ENCODE measurements at places on chromosomes 5 and 9.

GRCh38 chr9:95450171-95451064, 66.4 kb downstream of the PTCH1 start:
- no peak for DNase-seq

GRCh38 chr5:887947-888637, 4.5 kb downstream of the BRD9 start:
- DNase-seq = no peak

DNA sequence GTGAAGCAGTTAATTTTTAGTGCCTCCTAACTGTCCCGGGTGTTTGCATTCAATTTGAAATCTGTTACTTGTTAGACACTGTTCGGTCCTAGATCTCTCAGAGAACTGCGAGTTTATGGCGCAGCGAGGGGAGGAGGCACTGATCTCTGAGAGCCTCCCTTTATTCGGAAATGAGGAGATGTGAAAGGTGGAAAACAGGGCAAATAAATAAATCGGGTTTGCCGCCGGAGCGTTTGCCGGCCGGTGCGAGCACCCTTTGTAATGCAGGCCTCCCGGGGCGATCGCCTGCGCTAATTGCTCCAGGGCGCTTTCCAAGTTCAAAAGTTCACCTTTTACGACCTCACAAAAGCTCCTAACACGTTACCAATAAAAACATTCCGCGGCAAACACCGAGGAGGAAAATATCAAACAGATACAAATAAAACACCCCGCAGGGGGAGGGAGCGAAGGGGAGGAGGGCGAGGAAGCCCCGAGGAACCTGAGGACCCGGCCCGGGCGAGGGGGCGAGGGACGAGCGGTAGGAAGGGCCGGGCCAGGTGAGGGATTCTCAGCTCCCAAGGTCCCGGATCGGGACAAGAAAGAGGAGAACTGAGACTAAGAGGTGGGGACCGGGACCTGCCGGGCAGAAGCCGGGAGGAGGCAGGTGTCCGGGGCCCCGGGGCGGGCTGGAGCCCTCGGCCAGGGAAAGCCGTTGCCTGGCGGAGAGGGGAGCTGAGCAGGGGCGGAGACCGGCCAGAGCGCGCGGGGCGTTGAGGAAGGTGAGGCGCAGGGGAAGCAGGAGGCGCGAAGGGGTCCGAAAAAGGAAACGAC, 1.4 kb downstream of the NR6A1 start:
- DNase-seq = no peak

DNA sequence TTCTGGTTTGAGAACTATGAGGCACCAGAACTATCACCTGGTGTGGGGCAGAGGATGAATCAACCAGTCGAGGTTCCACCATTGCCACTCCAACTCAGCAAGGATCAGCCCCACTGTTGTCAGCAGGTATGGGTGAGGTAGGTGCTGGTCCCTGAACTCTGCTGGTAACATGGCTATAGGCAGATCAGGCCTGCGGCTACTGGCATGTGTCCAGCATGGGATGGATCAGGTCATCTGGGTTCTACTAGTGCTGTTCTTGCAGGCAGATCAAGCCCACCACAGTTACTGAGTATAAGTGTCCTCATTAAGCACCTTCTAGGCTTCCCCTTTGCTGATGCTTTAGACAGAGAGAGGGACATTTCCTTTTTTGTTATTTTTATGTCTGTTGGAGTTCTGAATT, 71.7 kb downstream of the GABRA6 start:
- DNase-seq = no peak

- DNase-seq = no peak
These were observed 96.3 kb downstream of the CACNA1B start for GRCh38 chr9:137973829-137974416.

DNA sequence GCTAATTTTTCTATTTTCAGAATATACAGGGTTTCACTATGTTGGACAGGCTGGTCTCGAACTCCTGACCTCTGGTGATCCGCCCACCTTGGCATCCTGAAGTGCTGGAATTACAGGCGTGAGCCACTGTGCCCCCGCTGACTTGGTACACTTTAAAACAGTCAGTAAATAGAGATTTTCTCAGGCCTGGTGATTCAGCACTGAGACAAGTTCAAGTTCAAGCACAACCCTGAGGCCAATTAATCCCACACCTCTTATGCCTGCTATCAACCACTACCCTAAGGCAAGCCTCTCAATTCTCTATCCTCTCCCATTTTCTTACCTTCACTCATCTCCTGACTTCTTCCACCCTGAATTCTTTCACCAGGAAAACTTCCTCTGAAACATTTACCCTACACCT, 18.9 kb downstream of the MUSK start:
- no peak for DNase-seq

- no peak for DNase-seq
These were observed 69.0 kb downstream of the KLHL3 start for GRCh38 chr5:137666901-137667300.

DNA sequence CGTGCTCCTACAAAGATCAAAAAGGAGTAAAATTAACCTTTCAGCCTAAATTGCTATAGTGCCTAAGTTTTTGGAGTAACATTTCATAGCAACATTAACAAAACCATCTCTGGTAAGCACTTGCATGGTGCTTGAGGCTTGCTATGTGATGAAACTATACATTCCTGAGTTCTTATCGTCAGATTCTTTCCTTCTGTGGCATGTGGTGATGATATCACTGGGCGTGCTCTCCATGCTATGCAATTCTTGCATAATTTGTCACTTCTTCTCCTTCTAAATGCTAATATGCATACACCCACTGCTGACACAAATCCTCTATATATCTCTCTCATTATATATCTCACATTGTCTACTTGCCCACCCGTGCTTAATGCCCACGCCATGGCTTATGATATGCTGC, 2019.9 kb downstream of the MAT2B start:
- no peak for DNase-seq

GRCh38 chr9:35656831-35657545, 831 bp downstream of the RMRP start:
- DNase-seq = no peak

GRCh38 chr9:89071591-89071990, 80.3 kb downstream of the S1PR3 start:
- DNase-seq = no peak

DNA sequence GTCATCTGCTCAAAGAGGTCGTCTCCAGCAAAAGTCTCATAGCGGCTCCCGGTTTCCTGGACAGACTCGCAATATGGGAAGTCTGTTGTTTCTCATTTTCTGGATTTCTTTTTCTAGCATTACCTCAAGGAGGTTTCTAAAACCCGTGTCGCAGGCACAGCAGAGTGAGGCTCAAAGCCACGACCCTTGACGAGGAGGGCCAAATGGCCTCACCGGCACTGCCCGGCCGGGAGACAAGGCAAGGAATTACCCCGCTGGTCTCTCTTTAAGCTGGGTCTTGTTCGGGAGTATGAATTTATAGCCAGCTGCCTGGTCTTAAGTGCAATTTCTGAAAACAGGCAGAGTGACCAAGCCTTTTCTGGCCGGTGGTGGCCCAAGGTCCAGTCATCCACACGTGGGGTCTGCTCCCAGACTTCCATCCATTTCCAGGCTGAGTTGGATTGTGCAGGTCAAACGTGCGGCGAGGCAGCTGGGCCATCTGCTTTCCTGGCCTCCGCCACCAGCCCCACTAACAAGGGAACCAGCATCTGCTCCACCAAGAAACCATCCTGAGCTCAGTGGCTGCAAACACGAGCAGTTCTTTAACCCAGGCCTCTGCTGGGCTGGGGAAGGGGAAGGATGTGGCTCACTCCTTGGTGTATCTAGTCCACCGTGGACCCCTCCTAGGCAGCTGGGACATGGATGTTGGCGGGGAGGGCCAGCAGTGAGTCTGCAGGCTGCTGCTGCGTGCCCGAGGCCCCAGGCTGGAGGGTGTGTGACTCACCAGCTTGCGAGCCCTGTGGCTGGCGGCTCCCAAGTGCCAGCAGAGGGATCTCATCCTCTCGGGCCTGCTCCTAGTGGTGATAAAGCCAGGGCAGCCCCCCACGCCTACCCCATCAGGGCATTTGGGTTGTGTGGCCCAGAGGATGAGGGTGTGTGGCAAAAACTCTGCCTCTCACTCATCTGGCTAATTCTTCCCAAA, 55.6 kb upstream of the COL5A1 start:
- DNase-seq = no peak

Measured in stimulated activated CD8-positive, alpha-beta memory T cell treated with anti-CD3 and anti-CD28 coated beads, Interleukin-12 subunit alpha, Interleukin-12 subunit beta, amount 100 ng/mL, for 1 hour (primary cell).